ENCODE measurements at places on chromosomes 1 and 21. TPM values are rescaled to one million over a fixed set of nuclear protein-coding genes. Genes with fewer than 3 reads are reported as not detected.

OR14K1 gene
- not detected for total RNA-seq

CYP4Z1 gene
- total RNA-seq = not detected

PROX1 gene
- total RNA-seq = 0.12 TPM

DCST1 gene
- not detected for total RNA-seq

HCRTR1 gene
- 0.04 TPM for total RNA-seq
